Brain pericyte (primary cell): ENCODE measurements at places on chromosomes 4 and X.

DNA sequence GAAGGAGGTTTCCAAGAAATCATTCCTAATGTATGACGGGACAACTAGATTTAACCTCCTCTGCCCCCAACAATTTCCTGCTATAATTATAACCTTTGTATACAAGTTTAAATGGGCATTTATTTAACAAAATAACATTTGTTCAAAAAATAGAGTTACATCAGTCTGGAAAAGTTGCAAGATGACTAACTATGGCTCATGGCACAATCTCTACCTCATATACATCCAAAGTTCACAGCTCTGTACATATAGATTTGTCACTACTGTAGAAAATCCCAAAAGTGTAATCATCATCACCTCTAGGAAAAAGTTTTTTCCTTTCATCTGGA lies 3.8 kb upstream of the RPS6KA3 start:
- DNase-seq, result no peak

DNA sequence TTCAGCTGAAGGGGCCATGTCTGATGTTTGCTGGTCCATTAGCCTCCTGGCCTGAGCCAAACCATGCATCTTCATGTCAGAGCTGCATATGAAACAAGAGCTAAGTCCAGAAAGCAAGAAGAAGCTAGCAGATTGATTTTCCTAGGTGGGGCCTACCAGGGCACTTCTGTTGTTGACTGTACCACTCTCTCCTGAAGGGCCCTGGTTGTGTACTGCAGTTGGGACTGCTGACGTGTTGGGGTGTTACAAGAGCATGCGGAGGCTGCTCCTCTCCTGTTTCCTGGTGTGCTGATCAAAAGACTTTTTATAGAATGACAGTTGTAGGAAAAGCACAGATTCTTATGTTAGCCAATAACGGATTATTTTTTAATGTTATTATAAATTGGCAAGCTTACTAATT lies 145.1 kb downstream of the TBL1X start:
- DNase-seq, result no peak

DNA sequence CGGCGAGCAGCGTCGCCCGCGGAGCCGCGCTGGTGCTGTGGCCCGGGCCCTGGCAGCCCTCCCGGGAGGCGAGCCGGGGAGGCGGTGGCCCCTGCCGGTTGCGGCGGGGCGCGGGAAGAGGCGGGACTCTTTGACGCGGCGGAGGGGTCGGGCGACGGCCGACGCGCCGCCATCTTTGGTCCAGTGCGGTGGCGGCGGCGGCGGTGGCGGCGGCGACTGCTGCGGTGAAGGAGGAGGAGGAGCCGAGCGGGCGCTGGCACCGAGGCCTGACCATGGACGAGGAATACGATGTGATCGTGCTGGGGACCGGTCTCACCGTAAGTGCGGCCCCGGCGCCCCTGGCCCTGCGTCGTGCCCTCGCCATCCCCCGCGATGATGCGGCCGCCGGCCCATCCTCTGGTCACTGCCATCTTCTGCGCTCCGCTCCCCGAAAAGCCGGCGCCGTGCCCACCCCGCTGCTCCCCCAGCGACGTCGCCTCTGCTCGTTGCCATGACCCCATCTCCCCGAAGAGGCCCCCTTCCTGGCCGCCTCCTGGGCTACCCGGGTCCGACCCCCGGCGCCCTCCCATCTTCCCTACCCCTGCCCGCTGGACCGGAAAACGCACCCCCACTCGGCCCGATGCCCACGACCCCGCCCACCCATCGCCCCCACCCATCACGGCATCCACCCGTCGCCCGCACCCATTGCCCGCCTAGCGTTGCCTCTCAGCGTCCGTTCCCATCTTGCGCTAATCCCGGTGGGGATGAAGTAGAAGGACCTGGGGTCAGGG lies at the start of gene GDI1:
Gene GDI1, plus strand, starts transcription at position 172 of the 770 bp plus-strand sequence. Its CDS starts 101 bp downstream, at position 273.
- DNase-seq, result no peak

DNA sequence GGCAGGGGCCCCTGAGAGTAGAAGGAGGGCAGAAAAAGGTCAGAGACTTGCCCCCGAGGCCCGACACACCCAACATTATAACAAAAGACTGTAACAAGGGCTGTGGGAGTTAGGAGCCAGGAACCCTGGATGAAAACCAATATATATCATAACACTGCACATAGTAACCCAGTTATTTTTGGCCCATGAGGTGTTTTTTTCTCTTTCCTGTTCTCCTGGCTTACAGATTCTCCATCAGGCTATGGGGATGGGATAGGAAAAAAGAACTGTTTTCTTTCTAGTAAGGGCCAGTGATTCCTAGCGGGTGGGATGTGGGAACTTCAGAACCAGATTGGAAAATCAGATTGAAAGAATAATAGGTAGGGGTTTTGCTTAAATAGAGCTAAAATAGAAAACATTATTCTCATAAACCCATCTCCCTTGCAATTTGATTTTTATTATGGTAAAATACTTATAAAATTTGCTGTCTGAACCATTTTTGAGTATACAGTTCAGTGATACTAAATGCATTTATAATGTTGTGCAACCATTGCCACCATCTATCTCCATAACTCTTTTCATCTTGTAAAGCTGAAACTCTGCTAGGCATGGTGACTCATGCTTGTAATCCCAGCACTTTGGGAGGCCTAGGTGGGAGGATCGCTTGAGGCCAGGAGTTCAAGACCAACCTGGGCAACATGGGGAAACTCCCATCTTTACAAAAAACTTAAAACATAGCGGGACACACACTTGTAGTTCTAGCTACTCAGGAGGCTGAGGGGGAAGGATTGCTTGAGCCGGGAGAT lies 33.5 kb downstream of the SNX25 start:
- DNase-seq, result no peak

- DNase-seq, result no peak
Observed at GRCh38 chr4:170931321-170931720, 841.6 kb upstream of the AADAT start.

GRCh38 chrX:129781680-129782495 lies 2.1 kb downstream of the SASH3 start:
- no peak for DNase-seq

- DNase-seq, result no peak
Observed at GRCh38 chr4:75340561-75340960, 173.6 kb downstream of the RCHY1 start.

- no peak for DNase-seq
Observed at GRCh38 chrX:34656842-34657725, at the start of gene TMEM47. TSS of gene TMEM47 (minus strand) at chrX:34657285. CDS start at chrX:34657029, 256 bp downstream.

DNA sequence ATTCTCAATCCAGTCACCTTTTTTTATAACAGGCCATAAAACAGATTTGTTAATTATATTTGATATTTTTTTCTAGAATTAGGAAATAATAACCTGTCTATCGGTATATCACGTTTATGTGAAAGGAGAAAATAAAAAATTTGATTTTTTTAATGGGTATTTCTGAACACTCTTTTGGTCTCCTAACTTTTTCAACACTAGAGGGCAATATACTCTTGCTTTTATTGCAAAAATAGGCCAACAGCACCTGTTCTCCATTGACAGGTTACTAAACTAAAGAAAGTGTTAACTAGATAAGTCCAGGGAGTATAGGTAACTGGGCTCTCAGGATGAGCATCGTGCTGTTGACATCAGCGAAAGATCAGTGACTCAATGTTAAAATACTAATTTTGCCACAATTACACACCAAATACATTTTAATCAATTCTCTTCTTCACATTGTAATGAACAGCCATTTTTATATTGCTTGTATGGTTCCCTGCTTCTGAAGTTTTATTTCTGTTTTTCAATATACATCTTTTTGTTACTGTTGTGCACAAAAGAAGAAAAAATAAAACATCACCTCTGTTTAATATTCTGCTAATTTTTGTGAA lies 22.8 kb downstream of the NDST4 start:
- no peak for DNase-seq

DNA sequence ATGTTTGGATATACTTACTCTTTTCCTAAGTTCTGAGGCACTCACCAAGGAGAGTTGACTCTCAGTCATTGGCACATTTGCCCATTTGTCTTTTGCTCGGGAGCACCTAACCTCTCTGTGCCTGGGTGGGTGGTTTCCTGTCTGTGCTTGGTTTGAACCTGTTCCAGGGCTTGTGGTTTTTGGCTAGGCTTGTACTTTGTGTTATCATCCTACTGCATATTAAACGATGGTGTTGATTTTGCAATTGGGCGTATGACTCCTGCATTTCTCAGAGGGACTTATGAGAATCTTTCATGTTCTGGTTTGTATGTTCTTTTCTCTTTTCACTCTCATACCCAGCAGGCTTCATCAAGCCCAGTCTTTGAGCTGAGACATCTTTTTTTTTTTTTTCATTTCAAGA lies 161.7 kb downstream of the BTC start:
- peak; percentile 80 for DNase-seq

DNA sequence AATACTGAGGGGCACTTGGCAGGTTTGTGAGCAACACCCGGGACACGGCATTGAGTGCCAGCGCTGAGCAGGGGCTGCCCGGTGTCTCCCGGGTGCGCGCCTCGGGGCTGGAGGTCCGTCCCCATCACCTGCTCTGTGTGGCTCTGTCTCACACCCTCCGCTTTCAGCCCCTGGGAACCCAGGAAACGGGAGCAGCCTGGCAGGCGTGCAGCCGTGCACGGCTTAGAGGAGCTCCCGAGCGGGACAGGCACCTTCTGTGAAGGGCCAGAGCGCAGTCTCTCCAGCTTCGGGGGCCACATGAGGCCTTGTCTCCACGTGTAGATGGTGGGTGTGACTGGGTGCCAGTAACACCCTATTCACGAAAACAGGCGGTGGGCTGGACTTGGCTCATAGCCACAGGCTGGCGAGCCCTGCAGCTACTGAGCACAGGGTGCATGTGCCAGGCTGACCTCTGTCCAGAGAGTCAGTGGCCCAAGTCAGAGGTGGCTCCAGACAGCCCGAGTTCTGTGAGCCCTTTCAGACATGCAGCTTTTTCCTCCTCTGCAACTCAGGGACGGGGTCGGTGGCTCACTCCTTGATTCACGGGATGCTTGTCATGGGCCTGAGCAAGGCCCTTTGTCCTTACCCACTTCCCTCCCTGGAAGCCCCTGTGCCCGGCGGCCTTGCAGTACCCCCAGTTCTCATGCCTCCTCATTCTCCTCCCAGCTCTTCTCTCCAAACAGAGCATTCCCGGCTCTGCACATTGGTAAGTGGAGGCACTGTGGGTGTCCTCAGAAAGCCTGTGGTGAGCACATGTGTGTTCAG lies 23.5 kb downstream of the UVSSA start:
- DNase-seq, result no peak

- no peak for DNase-seq
Observed at GRCh38 chr4:7780751-7781348, 158.8 kb downstream of the AFAP1 start.

DNA sequence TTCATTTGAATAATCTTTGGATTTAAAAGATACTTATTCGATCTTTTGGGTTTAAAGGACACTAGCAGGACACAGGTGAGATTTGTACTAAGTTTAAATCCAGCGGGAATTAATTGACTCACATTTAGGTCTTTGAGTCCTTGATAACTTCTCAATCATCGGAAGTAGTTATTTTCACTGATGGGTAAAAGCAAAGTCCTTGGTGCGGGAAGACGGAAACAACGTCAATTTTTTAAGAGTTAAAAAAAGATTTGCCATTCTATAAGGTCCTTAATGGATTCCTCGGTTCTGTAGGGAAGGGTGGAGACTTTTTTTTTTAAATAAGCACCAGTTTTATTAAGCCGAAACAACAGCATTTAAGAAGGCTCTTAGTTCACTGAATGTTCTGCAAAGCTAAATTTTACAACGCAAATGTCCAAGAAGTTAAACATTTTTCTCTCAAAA lies 2.9 kb downstream of the TMSB4X start:
- no peak for DNase-seq

DNA sequence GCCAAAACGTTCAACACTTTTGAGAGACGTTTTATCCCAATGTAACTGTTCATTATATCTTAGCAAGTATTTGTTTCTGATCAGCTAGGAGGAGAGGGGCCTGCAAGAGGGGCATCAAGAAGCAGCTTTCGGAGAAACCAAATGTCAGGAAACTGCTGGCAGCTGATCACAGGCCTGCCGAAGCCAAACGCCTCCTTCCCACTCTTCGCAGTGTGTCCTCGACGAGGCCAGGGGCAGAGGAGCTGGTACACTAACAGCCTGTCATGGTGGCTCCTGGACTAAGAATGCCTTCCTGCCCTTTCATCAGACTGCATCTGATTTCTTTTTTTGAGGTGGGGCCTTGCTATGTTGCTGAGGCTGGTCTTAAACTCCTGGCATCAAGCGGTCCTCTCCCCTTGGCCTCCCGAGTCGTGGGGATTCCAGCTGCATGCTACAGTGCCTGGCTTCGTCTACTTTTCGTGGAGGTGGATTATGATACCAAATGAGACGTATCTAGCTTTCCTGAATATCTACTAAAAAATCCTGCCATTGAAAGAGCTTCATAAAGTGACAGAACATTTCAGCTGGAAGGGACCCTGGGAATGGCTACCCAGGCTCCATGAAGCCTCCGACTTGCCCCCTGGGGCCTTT lies 134.8 kb downstream of the AFAP1 start:
- DNase-seq, result no peak

GRCh38 chr4:122632396-122633143 lies 11.7 kb upstream of the IL21 start:
- no peak for DNase-seq

DNA sequence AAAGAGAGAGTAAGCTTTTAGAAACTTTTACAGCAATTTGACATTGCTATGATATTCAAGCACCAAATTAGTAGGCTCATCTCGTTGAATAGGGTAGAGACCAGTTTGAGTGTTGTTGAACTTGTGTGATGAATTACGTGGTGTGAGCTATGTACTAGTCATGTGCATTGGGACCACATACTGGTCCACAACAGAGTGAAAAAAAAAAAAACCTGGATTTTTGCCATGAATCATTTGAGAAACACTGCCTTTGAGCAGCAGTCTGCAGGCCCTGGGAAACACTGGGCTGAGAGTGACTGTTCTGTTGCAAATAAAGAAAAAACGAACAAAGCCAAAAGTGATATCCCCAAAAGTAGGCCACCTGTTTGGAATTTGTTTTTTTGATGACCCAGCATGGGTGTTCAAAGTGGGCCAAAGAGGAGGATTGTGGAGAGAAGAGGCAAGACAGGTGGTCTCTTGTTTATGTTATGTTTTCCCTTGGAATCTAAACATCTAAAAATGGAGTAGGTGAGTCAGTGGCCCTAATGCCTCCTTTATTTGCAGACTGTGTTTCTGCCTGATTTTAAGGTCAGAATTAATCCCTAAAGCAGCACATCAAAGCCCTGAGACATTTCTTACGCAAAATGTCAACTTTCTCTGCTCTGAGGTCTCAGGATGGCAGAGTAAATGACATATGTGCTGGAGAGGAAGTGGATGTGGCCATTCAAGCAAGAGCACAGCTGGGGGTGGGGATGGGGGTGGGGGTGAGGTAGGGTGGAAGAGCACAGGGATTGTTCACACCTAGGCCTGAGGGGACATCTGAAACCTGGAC lies 33.5 kb downstream of the TAF7L start:
- no peak for DNase-seq

GRCh38 chrX:8067754-8068462 lies 103.2 kb downstream of the VCX2 start:
- DNase-seq, result no peak

GRCh38 chrX:14573161-14573560 lies 43.8 kb downstream of the GLRA2 start:
- no peak for DNase-seq
